ENCODE measurements at places on chromosomes 16 and 17.

- no peak for DNase-seq
Measured at GRCh38 chr17:78884148-78884825, 18.7 kb downstream of the CEP295NL start.

DNA sequence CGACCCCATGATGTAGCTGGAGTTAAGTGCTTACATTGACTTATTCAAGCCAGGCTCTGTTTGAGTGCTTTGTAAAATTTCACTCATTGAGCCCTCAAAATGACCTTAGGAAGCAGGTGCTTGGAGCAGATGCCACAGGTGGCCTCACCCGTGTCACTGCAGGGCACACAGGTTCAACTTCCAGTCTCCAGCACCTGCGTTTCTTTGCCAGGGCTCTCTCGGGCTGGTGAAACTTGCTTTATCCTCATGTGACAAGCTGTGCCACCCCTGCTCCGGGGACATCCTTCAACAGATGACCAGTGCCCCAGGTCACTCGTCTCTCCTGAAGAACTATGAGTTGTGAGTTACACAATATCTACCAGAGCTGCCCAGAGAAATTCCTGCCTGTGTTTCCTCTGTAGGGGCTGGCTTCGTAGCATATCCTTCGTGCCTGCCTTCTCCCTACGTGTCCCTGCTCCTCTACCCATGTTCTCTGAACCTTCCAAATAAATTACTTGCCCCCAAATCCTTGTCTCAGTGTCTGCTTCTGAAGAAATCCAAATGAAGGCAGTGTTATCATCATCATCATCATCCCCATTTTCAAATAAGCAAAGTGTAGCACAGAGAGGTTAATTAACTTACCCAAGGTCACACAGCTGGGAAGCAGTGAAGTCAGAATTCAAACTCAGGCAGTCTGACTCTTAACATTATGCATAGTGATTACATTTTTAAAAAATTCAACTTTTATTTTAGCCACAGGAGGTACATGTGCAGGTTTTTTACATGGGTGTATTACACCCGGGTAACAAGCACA, 352.5 kb downstream of the NPIPA8 start:
- DNase-seq: no peak

GRCh38 chr17:21705021-21705601, 12.8 kb downstream of the KCNJ18 start:
- DNase-seq: no peak

- no peak for DNase-seq
Measured at GRCh38 chr16:23356941-23357340, 54.8 kb downstream of the SCNN1B start.

DNA sequence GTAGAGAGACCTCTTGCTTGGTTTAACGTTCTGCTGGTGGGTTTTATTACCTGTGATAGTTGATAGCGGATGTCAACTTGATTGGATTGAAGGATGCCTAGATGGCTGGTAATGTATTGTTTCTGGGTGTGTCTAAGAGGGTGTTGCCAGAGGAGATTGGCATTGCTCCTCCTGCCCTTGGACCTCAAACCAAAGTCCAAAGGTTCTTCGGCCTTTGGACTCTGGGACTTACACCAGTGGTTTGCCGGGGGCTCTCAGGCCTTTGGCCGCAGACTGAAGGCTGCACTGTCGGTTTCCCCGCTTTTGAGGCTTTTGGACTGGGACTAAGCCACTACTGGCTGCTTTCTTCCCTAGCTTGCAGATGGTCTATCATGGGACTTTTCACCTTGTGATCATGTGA, 17.5 kb upstream of the TNRC6C start:
- DNase-seq: no peak

GRCh38 chr17:43213545-43213944, 1.9 kb downstream of the TMEM106A start:
- no peak for DNase-seq

- no peak for DNase-seq
Measured at GRCh38 chr17:51888816-51889215, 269.7 kb downstream of the CA10 start.

Data from activated T-helper 1 cell treated with anti-CD3 and anti-CD28 coated beads, Interleukin-2, amount 50 U/mL, for 16 hours (primary cell).